Trophoblast cell (in vitro differentiated cells and primary cell): ENCODE measurements at places on chromosomes 1 and 21.

GRCh38 chr1:41883507-41883906 is 35.2 kb downstream of the HIVEP3 start:
- H3K36me3 ChIP-seq = no peaks in the 10 kb centered on the region
- peaks cover 15% of the 10 kb centered on the region for H3K4me1 ChIP-seq
- H3K4me3 ChIP-seq = no peak overlapping the region
- peaks cover 2% of the 10 kb centered on the region for H3K27me3 ChIP-seq

DNA sequence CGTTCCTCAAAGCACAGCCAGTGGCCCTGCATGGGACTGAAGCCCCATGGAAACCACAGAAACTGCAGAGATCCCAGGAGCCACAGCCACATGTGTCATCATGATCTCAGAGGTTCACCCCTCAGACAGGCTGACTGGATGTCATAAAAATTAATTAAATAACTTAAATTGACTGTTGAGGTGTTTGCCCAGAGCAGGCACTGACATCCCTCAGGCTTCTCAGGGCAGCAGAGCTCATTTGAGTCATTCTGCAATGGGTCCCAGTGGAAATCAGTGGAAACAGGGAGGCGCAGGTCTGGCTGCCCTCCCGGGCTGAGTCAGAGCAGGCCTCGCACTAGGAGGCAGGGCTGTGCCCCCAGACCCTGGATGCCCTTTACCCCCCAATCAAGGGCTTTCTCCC is 135.1 kb downstream of the CDC7 start:
- no peaks in the 10 kb centered on the region for H3K36me3 ChIP-seq
- H3K4me3 ChIP-seq = no peak overlapping the region
- no peaks in the 10 kb centered on the region for H3K27me3 ChIP-seq
- no peak for DNase-seq

GRCh38 chr21:42854246-42855010 is 24.9 kb downstream of the WDR4 start:
- H3K36me3 ChIP-seq = peaks cover 89% of the 10 kb centered on the region
- H3K27me3 ChIP-seq = no peaks in the 10 kb centered on the region
- DNase-seq = no peak
- H3K27ac ChIP-seq = no peak overlapping the region
- H3K4me1 ChIP-seq = no peaks in the 10 kb centered on the region
- no peak overlapping the region for H3K4me3 ChIP-seq

- H3K36me3 ChIP-seq = no peaks in the 10 kb centered on the region
- peak overlapping the region; percentile 99 for H3K27ac ChIP-seq
- no peak for DNase-seq
- no peaks in the 10 kb centered on the region for H3K27me3 ChIP-seq
Observed at GRCh38 chr1:94093396-94093795, 27.6 kb downstream of the ABCA4 start.

GRCh38 chr1:55876276-55877060 is 661.3 kb upstream of the USP24 start:
- H3K4me1 ChIP-seq = peaks cover 2% of the 10 kb centered on the region
- no peak overlapping the region for H3K27ac ChIP-seq
- H3K27me3 ChIP-seq = no peaks in the 10 kb centered on the region
- no peaks in the 10 kb centered on the region for H3K36me3 ChIP-seq
- H3K4me3 ChIP-seq = no peak overlapping the region
- no peak for DNase-seq

- peaks cover 6% of the 10 kb centered on the region for H3K4me1 ChIP-seq
- no peak overlapping the region for H3K4me3 ChIP-seq
- H3K27me3 ChIP-seq = no peaks in the 10 kb centered on the region
- H3K36me3 ChIP-seq = no peaks in the 10 kb centered on the region
- no peak overlapping the region for H3K27ac ChIP-seq
- no peak for DNase-seq
Observed at GRCh38 chr1:41764656-41765055, 154.1 kb downstream of the HIVEP3 start.

DNA sequence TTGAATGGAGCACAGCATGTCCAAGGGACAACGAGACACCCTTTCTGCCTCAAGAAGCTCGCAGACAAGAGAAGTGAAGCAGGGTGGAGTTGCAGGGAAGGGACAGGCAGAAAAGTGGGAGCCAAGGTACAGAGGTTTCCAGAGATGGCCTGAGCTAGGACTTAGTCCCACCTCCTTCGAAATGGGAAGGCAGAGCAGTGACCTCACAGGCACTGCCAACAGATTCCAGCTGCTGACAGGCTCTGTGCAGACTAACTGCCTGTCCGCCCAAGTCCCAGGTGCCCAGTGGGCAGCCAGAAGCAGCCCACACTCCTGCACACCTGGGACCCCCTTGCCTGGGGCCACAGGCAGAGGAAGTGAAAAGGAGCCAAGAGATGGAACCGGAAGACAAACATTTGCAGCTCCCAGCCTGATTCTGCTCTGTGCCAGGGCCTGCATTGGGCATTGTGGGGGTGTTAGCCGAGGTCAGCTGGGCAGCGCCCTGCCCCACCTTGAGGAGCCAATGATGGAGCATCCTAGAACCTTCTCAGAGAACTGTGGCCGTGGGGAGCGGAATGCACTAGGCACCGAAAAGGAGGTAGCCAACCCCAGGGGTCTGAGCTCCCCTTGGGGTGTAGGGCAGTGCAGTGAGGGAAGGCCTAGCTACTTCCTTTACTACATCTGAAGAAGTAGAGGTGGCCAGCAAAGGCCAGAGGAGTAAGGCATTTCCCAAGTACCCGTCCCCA is 27.5 kb upstream of the RSPO1 start:
- no peak overlapping the region for H3K27ac ChIP-seq
- H3K27me3 ChIP-seq = no peaks in the 10 kb centered on the region
- H3K4me1 ChIP-seq = peaks cover 10% of the 10 kb centered on the region
- H3K4me3 ChIP-seq = no peak overlapping the region
- DNase-seq = no peak
